ENCODE measurements at places on chromosomes 16 and 17.
A peak's percentile ranks its signal among the peaks of the same experiment; 100 is the strongest.

DNA sequence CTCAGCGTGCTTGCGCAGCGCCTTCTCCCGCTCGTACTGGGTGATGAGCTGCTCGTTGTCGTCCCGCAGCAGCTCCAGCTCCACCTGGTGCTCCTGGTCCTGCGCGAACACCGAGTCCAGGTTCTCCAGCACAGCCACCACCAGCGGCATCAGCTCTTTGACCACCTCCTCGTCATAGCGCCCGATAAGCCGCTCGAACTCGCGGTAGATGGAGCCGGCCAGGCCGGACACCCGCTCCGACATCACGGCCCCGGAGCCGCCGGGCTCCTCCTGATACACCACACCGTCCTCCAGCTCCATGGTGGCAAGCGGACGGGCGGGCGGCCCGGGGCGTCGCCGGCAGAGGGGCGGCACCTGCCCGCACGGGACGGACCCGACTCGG, 320 bp downstream of the SPAG9 start:
- DNase-seq, result peak; percentile 18

DNA sequence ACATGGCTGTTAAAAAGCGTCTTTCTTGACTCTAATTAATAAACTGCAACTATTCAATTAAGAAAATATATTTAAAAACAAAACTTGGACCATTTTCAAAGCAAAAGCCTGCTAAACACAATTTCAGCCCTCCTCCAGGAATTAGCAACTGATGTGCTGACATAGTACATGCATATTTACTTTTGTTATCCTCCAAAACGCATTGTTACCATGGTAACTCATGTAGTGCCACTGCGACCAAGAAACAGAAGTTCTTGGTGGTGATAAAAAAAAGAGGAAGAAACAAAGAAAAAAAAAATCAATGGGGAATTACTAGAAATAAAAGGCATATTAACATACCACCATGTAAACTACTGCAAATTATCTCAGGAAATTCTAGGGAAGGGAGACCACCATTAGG, 793.4 kb upstream of the CDH8 start:
- no peak for DNase-seq

- peak; percentile 75 for DNase-seq
These were observed 8.3 kb downstream of the HS3ST3B1 start for GRCh38 chr17:14308965-14309879.

DNA sequence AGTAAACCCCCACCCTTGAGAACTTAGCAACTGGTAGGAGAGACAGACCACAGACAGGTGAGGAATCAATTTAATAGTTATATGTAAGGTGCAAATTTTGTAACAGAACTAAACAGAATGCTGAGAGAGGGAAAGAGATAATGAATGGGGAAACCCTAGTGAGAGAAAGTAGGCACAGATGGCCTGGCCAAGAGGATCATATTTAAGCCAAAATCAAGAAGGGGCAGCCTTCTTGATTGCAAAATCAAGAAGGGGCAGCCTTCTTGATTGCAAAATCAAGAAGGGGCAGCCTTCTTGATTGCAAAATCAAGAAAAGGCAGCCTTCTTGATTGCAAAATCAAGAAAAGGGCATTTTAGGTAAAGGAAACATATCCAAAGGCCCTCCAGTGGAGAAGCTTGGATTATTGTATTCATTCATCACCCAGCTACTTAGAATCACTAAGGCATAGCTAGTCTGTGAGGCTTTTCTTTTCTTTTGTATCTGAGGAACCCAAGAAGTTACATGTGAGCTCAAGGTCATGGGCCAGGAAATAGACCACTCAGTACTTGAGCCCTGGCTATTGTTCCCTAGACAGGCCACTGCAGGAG, 190.6 kb downstream of the CYLD start:
- no peak for DNase-seq

DNA sequence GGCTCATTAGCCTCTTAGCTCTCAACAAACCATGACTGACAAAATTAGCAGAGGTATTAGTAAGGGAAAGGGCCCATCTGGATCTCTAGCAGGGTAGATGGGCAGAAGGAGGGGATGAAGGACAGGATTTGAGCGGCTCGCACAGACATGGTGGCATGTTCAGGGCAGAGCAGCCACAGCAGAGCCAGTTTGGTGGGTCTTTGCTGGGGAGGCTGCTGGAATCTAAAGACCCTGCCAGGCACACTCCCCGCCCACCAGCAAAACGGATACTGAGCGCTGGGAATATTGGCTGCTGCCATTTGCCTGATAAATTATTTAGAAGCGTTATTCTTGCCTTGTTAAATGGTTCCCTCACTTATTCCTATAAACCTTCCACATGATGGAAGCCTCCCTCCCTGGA, 20.7 kb upstream of the NAT9 start:
- DNase-seq, result no peak

- DNase-seq, result no peak
These were observed 76.3 kb downstream of the JPH3 start for GRCh38 chr16:87678618-87679017.

DNA sequence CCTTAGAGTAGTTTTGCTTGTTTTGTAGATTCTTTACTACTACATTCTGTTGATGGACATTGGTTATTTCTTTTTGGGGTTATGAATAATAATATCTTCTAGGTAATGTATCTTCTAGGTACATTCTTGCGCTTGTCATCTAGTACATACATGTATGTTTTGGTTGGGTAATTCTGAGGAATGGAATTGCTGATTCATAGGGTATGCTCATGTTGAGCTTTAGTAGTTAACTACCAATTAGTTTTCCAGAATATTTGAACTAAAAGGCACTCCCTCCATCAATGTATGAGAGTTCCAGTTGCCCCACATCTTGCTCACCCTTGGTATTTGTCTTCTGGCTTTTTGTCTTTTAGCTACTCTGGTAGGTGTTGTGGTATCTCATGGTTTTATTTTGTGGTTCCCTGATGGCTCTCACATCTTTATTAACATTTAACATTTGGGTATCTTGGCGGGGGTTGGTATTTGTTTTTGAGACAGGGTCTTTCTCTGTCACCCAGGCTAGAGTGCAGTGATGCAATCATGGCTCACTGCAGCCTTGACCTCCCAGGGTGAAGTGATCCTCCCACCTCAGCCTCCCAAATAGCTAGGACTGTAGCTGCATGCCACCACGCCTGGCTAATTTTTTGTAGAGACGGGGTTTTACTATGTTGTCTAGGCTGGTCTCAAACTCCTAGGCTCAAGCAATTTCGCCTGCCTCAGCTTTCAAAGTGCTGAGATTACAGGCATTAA, 47.1 kb downstream of the SLC6A4 start:
- DNase-seq, result no peak

- DNase-seq, result no peak
These were observed 313.0 kb downstream of the SEC14L1 start for GRCh38 chr17:77453613-77454241.

DNA sequence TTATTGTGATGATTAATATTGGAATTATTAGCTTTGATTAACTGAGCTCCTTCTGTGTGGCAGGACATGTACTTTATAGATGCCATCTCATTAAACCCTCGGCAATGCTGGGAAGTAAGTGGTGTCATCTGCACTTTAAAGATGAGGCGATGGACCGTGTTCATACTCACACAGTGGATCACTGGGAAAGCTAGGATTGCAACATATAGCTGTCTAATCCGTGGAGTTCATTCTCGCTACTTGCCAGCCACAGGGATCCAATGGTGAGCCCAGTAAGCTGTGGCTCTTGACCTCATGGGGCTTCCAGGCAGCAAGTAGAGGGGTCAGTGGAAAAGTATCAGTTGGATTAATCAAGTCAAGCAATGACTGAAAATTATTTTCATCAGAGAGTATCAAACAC, 587.9 kb downstream of the CDH13 start:
- no peak for DNase-seq

DNA sequence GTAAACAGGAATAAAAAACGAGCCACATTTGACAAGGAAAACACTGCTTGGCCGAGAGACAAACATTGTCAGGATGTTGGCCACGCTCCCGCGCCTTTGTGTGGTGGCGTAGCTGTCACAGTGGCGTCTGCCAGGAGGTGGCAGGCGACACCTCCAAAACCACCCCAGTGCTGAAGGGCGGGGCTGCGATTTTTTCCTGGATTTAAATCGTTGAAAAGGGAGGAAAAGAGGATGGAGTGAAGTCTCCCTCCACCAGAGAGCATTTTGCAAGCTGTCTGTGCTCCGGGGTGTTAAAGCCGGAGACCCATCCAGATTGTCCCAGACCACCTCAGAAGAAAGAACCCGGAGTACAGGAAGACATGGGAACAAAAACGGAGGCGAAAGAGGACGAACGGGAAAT, 12.7 kb downstream of the MRM3 start:
- no peak for DNase-seq

DNA sequence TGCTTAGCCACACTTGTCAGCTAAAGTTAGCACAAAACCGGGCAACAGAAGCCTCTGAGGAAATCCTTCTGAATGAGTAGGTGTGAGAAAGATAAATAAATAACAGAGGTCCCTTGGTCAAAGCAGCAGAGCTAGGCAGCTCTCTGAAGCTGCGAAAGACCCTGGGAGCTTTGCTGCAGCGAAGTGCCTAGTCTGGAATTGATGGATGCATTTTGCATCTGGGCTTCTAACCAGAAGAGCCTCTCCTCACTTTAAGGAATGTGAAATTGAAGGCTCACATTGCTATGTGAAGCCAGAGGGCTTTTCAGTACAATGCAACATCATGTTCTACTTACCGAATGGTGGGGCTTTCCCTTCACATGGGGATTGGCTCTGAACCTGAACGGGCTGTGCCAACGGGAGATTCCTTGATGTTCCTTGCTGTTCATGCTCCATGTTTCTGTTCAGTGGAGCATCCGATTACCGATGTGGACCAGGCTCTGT, 274.6 kb downstream of the HS3ST3B1 start:
- DNase-seq, result no peak

DNA sequence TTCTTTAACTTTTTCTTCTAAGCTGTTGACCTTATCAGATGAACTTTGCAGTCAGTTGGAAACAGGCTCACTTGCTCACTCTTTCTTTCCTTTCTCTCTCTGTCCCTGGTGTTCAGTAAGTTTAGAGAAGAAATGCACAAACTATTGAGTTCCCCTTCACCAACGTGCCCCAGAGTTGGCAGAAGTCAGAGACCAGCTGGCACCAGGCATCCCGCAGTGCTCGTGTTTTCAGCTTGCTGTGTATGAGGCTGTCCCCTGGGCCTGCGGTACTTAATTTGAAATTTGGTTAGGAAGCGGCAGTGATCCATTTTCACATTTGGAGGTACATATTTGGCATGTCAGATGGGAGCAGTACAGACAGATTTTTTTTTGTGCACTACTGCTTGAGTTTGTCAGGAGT, 258.6 kb downstream of the SNX29 start:
- DNase-seq, result no peak

DNA sequence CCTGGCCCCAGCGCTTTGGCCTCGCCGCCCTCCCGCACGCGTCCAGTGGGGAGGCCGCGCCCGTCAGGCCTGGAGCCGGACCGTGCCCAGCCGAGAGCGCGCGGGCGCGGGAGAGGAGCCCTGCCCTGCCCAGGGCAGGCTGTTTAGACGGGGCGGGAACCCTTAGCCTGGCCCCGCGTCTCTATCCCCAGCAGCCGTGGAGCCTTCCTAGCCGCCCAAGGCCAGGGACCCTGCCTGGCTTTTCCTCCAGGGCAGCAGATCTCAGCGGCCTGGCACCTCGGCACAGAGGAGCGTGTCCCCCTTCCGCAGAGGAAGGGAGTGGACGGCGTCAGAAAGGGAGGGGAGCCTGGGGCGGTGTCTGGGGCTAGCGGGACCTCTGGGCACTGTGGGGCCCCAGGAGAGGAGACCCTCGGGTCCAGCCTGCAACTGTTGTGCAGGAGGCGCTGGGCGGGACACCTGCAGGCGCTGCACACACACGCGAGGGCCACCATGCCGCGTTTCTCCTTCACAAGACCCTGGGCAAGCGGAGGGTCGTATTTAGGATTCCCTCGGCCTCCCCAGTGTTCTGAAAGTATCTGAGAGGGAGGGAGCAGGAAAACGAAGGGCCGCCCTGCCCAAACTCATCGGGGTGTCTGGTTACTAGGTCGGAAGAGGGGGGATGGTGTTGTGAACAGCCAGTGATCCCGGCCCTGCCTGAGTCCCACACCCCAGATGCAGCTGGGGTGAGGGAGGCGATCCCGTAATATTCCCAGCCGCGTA, 2.3 kb upstream of the NPTX1 start:
- DNase-seq, result no peak

GRCh38 chr16:89318871-89319630, 101.5 kb downstream of the ZNF778 start:
- no peak for DNase-seq

DNA sequence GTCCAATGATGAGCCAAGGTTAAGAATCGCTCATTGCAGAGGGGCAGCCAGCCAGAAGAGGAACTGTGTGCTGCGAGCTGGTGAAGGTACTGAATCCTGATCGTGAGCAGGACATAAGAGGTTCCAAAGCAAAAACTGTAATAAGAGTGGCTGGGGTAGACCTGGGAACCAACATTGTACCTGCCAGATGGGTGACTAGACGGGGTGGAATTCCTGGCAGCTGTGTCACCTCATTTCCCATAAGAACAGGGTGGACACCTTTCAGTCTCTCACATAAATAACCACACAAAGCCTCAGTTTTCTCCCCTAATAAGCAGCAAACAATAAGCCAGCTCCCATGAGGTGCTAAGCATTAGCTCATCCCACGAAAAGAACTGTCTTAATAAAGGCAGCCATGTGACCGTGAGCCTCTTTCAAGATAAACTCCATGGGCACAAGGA, 290.3 kb downstream of the SOX9 start:
- DNase-seq, result no peak

DNA sequence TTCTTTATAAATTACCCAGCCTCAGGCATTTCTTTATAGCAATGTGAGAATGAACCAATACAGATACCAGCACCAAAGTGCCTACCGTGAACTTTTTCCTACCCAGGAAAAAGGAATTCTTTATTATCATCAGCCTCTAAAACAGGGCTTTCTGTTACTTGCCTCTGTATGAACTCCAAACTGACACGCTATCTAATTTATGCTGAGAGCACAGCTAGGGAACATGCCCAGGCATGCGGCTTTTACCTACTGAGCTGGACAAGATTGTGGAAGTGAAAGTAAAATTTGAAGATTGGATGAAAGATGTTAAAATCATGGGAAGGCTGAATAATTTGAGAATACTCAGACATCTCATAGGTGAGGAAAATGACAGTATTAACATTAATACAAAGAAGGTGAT, 24.4 kb upstream of the ADCY9 start:
- no peak for DNase-seq

DNA sequence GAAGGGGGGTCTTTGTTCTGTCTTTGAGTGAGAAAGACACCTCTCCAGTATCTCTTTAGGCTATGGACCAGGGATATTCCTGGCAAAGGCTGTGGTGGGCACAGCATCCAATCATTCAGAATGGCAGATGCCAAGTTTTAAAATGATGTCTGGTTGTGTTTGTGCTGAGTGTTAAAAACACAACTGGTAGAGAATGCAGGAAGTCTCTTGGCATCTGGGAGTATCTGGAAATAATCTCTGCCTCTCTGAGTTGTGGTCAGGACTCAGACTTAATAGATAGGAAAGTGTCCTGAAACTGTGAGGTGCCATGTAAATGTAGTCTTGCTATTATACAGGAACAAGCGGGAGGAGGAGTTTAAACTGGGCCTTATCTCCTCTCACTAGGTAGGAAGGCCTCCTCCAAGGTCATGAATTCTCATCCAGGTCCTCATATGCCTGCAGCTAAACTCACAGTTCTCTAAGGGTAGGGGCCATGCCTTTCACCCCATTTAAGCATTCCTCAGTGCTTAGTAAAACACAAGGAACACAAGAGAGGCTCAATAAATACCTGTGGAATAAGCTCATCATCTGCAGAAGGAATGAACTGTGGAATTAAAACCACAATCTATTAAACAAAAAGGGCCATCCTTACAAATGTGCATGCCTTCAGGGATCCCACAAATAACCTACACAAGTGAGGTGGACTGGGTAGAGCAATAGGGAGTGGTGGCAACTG, 317.6 kb downstream of the CBLN1 start:
- no peak for DNase-seq

Measured in stimulated activated CD8-positive, alpha-beta memory T cell treated with anti-CD3 and anti-CD28 coated beads, Interleukin-4, amount 100 ng/mL, for 4 hours (primary cell).